ENCODE measurements at places on chromosomes 1 and 21.

GRCh38 chr1:160167056-160167455, 15.7 kb downstream of the ATP1A4 start:
- DNase-seq, result no peak

DNA sequence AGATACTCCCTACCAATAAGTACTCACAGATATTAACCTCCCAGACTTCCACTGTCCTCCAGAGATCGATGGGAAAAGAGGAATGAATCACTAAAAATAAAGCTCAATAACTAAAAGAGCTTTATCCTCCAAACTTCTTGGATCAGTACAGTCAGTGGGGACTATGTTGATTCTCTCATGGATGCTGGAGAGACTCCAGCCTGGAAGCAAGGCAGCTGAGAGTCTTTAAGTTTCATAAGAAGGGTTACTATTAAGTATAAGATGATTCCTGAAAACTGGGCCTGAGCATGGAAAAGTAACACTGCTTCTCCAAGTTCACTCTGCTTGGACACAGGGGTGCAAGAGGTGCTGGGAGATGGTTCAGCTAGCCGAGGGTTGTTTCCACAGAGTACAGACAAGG, 6.2 kb upstream of the DDR2 start:
- no peak for DNase-seq

GRCh38 chr1:217193151-217193550, 437.7 kb downstream of the GPATCH2 start:
- DNase-seq, result no peak

DNA sequence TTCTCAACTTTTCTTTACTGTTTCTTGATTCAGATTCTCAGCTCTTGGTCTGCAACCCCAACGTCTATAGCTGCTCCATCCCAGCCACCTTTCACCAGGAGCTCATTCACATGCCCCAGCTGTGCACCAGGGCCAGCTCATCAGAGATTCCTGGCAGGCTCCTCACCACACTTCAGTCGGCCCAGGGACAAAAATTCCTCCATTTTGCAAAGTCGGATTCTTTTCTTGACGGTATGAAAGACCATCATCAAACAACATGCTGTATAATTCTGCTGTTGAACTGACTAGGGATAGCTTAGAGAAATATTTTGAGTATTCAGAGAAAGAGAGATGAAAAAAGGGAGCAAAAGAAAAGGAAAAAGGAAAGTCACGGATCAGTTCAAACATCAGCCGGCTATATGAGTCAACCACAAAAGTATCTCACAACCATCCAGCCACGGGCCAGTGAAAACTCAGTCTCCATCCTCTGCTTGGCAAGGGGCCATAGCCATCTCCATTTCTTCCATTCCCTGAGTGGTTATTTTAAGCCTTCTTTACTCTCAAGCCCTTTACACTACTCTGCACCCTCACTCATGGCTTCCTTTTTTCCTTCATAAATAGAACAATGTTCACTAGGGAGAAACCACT, 14.1 kb downstream of the DNASE2B start:
- peak; percentile 80 for DNase-seq

GRCh38 chr1:67469431-67469830, 39.2 kb upstream of the SERBP1 start:
- no peak for DNase-seq

DNA sequence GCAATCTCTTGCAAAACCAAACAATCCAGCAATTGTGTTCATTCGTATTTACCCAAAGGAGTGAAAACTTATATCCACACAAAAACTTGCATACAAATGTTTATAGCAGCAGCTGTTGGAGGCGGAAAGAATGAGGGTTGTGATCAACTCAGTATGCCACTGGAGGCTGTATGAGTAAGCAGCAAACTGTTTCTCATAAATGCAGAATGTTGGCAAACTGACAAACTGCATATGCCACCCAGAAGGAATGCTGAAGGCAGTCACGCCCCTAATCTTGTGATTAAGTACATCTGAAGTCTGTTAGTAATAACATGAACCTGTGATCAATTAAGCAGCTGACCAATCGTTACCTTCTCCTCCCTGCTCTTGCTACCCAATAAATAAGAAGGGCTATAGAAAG, 60.5 kb upstream of the CR2 start:
- peak; percentile 68 for DNase-seq

- no peak for DNase-seq
Measured at GRCh38 chr1:56441601-56442000, 137.8 kb downstream of the PLPP3 start.

DNA sequence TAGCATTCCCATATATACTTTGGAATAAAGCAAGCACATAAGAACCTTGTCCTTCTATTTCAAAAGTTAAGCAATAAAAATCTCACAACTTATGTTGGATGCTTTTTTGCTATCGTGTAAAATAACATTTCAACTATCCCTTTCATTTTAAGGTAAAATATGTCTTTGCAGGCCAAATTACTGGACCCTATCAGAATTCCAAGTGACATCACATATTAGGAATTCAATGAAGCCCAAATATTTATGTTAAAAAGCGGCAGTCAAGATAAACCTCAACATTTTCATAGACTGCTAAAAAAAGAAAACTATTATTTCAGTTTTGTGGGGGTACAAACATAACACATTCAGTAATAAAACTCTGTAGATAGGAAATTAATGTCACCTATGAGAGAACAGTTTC, 252.0 kb downstream of the KCTD3 start:
- DNase-seq, result peak; percentile 50

DNA sequence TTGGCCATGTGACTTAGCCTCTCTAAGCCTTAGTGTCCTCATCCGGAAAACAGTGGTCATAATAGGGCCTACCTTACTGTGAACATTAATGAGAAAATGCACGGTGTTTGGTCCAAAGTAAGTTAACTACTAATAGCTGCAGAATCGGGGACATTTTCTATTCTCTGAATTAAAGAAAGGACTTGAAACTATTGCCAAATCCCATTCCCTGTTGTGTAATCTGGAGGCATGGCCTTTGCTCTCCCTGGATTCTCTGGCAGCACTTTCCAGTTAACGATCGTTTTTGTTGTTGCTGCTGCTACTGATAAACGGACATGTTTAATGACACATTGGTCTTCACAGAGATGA, 30.5 kb downstream of the FMO4 start:
- no peak for DNase-seq

GRCh38 chr21:42937960-42938605, 12.7 kb upstream of the ERVH48-1 start:
- no peak for DNase-seq
